ENCODE measurements at places on chromosomes 12 and 14.

- H3K4me1 ChIP-seq = no peaks in the 10 kb centered on the region
- DNase-seq = peak; percentile 48
- H3K36me3 ChIP-seq = no peaks in the 10 kb centered on the region
- H3K27ac ChIP-seq = no peak overlapping the region
Measured at GRCh38 chr12:119659289-119659897, 8.5 kb upstream of the PRKAB1 start.

GRCh38 chr14:68593806-68594536, 198.9 kb downstream of the ZFP36L1 start:
- no peaks in the 10 kb centered on the region for H3K36me3 ChIP-seq
- DNase-seq = no peak
- peaks cover 15% of the 10 kb centered on the region for H3K4me1 ChIP-seq
- H3K4me3 ChIP-seq = no peak overlapping the region
- H3K27ac ChIP-seq = no peak overlapping the region
- H3K27me3 ChIP-seq = no peaks in the 10 kb centered on the region

DNA sequence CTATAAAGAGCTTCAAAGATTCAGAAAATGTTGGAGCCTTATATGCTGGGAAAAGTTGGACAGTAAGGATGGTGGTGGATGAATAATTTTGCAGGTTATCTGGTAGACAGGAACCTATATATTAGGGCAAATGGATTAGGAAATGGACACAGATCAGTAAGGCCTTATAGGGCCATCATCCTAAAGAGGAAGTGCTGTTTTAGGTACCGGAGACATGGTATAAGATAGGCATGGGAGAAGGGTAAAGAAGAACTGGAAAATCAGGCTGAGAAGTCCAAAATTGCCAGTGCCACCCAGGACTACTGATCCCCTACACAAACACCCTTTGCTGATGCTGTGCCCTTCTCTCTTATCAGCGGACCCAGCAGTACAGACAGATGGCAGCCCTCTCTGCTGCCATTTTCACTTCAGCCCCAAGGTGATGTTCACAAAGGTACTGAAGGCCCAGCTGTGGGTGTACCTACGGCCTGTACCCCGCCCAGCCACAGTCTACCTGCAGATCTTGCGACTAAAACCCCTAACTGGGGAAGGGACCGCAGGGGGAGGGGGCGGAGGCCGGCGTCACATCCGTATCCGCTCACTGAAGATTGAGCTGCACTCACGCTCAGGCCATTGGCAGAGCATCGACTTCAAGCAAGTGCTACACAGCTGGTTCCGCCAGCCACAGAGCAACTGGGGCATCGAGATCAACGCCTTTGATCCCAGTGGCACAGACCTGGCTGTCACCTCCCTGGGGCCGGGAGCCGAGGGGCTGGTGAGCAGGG, 5.5 kb downstream of the GDF11 start:
- peaks cover 11% of the 10 kb centered on the region for H3K36me3 ChIP-seq
- no peaks in the 10 kb centered on the region for H3K27me3 ChIP-seq
- DNase-seq = no peak
- peaks cover 27% of the 10 kb centered on the region for H3K4me1 ChIP-seq

GRCh38 chr14:36344211-36344610, 23.8 kb upstream of the MBIP start:
- H3K36me3 ChIP-seq = no peaks in the 10 kb centered on the region
- H3K4me1 ChIP-seq = peaks cover 11% of the 10 kb centered on the region
- no peak overlapping the region for H3K4me3 ChIP-seq
- peak; percentile 19 for DNase-seq
- 0 out of 2 replicates have a peak, but pooled peaks cover 8% of the 10 kb centered on the region for H3K27me3 ChIP-seq
- H3K27ac ChIP-seq = no peak overlapping the region

DNA sequence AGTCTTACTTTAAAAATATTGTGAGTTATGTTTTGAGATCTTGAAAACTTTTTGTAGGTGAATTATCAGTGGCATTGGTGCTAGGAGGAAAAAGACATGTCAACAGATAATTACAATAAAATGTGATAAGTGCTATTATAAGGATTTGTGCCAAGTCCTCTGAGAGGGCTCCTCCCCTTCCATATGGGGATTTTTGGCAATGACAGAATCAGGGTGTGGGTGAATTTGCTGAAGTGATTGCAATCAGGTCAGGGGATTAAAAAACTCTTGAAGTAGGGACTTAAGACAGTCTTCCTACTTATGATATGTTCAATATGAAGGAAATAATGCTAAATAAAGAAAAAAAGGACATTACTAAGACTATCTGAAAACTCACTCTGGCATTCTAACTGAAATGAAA, 122.5 kb downstream of the SLC15A5 start:
- no peaks in the 10 kb centered on the region for H3K4me1 ChIP-seq
- DNase-seq = no peak

DNA sequence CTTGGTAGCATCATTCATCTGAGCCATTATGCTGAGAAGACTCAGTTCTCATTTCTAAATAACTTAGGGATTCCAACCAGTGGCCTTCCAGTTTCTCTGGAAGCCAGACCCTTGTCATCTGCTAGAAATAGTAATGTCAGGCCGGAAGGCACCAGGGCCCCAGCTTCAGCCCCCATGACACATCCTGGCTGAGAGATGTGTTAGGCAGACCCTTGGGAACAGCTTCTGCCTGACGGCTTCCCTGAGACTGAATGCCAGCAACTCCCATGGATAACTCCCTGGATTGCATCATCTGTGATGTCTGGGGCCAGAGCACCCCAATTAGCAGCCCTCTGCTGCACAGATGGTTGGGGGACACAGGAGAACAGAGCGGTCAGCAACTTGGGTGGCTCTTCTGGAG, 583.5 kb upstream of the TBX3 start:
- 0 out of 2 replicates have a peak, but pooled peaks cover 6% of the 10 kb centered on the region for H3K4me1 ChIP-seq
- H3K27me3 ChIP-seq = no peaks in the 10 kb centered on the region

- no peaks in the 10 kb centered on the region for H3K4me1 ChIP-seq
- no peak overlapping the region for H3K4me3 ChIP-seq
- DNase-seq = no peak
- no peaks in the 10 kb centered on the region for H3K27me3 ChIP-seq
- no peaks in the 10 kb centered on the region for H3K36me3 ChIP-seq
Measured at GRCh38 chr14:103221781-103222358, 98.6 kb downstream of the TNFAIP2 start.

- H3K27me3 ChIP-seq = peaks cover 52% of the 10 kb centered on the region
- DNase-seq = no peak
- H3K27ac ChIP-seq = no peak overlapping the region
- no peak overlapping the region for H3K4me3 ChIP-seq
- H3K36me3 ChIP-seq = no peaks in the 10 kb centered on the region
- H3K4me1 ChIP-seq = no peaks in the 10 kb centered on the region
Measured at GRCh38 chr12:466039-466438, 6.3 kb downstream of the B4GALNT3 start.
